Effector CD4-positive, alpha-beta T cell (primary cell): ENCODE measurements at places on chromosomes 11 and 22.
A peak's percentile ranks its signal among the peaks of the same experiment; 100 is the strongest.

GRCh38 chr11:88229303-88229702 lies 54.1 kb upstream of the RAB38 start:
- no peak for DNase-seq

DNA sequence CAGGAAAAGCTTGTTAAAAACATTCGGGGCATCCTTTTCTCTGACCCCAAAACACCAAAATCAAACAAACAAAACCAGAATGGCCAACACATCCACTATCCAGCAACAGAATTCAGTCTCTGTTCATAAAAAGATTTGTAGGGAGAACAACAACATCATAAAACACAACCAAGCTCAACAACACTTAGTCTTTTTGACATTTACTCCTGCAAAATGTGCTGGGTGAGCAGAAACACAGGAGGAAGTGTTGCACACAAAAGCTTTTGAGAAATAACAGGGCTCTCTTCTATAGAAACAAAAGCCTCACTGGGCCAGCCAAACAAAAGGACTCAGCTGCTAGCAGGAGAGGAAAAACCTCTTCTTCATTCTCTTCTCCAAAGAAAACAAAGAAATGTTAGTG lies 736.0 kb upstream of the CCDC90B start:
- DNase-seq = no peak

- peak; percentile 25 for DNase-seq
These were observed at the start of gene BIK for GRCh38 chr22:43110444-43110926. TSS of gene BIK (plus strand) at chr22:43110750. CDS start at chr22:43124023, 13,273 bp downstream.

- DNase-seq = no peak
These were observed 75.2 kb downstream of the USP47 start for GRCh38 chr11:11916981-11917399.

DNA sequence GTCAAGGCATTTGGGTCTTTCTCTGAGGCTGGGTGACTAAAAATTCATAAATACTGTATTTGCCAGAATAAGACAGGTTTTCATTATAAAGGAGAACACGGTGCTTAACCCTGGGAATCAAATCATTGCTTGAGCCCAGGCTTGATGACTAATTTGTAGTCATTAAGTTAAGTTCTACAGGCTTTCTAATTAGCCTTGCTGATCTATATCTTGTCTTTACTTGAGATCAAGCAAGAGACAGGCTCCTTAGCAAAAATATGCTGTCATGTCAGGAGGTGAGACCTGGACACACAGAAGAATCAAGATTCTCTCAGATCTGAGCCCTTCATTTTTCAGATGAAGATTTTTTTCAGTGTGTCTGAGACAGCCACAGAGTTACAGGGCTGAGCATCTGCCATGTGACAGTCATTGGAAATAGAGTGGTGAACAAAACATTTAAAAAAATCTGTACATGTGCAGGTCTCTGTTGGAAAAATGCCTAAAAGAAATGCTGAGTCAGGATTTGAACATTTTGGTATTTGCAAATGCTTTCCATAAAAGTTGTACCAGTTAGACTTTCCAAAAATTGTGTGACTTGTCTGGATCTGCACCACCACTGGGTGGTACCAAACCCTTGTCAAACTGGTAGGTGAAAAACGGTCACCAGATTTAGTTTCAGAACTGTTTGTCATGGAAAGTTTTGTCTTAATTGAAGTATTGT lies 14.6 kb downstream of the ACAT1 start:
- DNase-seq = no peak

DNA sequence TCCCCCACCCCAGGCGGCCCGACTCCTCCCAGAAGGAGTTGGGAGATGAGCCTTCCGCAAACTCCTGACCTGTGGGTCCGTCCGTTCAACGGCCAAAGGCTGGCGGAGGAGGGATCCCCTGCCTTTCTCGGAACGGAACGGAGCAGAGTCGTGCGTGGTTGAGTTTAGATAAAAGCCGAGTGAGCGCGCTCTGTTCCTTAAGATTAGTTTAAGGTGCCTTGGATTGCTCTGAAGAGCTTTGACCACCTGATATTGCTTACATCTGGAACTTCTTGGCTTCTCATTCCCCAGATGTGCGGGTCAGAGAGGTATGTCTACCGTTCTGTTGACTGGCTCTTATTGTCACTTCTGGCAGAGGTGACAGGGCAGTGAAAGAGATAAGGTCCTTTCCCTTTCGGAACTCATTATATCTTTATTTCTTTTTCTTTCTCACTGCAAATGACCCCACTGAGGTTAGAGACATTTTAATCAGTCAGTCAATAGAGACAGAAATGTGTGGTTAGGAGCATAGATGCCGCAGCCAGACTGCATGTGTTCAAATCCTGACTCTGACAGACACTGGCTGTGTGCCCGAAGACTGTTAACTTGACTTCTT lies at the start of gene TRIM6:
TSS of gene TRIM6 (plus strand) at position 31 of the 595 bp plus-strand sequence. CDS start at position 292, 261 bp downstream.
- no peak for DNase-seq

DNA sequence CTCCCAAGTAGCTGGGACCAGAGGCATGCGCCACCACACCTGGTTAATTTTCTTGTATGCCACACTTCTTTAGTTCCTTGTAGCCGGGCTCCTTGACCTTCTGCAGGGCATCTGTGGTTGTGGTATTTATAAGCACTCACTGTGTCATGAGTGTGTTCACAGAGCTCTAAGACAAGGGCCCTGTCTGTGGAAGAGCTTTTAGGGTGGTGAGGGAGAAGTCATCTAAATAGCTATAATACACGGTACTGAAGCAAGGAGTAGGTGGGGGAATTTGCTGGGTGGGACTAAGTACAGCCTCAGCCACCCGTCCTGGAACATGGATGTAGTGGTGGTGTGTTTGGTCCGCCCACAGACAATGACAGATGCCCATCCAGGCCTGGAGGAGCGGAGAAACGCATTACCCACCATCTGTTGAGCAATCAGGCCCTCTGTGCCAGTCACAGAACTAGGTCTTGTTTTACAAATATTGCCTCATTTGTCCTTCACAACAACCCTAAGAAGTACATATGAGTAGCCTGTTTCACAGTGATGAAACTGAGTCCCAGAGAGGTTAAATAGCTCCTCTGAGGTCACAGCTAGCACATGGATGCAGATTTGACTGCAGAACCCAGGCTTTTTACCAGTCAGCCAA lies 10.1 kb downstream of the ACO2 start:
- no peak for DNase-seq

- DNase-seq = no peak
These were observed 634.1 kb upstream of the CADM1 start for GRCh38 chr11:116138280-116138679.

GRCh38 chr11:26575946-26576345 lies 3.9 kb upstream of the MUC15 start:
- no peak for DNase-seq

GRCh38 chr22:47073075-47073474 lies 310.6 kb downstream of the TBC1D22A start:
- DNase-seq = no peak

DNA sequence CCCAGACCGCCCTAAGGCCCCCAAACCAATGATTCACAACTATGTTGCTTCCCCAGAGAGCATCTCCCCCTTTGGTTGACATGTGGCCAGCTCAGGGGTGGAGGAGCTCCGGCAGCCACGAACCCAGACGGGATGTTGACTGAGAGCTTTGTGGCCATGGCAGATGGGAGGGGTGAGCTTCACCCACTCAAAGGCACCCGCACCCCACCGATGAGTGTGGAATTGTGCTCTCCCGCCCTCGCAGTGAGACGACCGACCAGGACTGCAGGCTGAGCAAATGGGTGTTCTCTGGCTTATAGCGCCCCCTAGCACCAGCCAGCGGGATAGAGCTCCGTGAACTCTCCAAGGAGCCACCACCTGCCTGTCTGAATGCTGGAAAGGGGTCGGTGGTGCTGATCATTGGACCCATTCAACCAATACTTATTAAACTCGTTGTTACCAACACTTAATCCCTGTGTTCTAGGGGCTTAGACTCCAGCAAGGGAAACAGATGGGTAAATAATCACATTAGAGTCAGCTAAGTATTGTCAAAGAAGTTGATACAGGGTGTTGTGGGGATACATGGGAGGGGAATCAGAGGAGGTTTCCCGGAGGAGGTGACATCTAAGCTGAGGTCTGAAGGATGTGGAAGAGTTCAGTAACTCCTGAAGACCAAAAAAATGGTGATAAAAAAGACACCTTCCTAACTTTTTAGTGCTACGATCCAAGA lies 4.5 kb upstream of the TIMP3 start:
- DNase-seq = peak; percentile 31

GRCh38 chr11:74278721-74279161 lies 32.7 kb downstream of the P4HA3 start:
- no peak for DNase-seq

DNA sequence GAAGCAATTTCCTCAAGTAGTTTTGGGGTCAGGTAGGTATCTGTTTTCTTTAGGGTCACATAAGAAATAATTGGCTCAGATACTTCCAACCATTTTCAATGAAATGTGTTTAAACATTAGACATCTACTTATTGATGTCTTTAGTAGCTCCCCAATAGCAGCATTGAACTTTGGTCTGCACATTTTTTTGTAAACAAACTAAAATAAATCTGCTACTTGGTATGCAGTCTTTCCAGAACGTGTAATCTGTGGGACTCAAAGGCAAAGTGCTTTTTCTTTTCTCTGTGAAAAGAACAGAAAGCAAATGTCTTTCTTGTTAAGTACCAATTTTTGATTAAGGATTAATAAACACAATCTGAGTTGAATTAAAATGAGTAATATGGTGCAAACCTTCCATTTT lies 13.6 kb downstream of the SLC22A25 start:
- no peak for DNase-seq

GRCh38 chr11:93032580-93032979 lies 63.1 kb downstream of the MTNR1B start:
- no peak for DNase-seq

- DNase-seq = no peak
These were observed 6.6 kb downstream of the PITPNM1 start for GRCh38 chr11:67498544-67498972.

GRCh38 chr11:22774716-22775115 lies 54.9 kb downstream of the SVIP start:
- no peak for DNase-seq

DNA sequence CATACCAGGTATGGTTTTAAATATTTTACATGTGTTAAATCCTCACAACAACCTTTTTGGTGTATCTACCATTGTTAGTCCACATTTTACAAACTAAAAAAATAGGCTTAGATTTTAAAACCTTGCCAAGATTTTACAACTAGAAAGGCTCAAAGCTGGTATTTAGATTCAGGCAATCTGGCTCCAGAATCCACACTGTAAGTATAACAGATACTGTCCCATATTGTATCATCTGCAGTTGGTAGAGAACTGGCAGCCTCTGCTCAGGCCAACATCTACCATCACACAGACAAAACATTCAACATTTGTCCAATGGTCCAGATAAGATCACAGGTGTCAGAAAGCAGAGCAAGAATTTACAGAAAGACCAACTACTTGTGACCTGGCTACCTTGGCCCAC lies 30.9 kb downstream of the CSNK2A3 start:
- DNase-seq = no peak
